Nucleus accumbens (tissue), 56 donors: ENCODE measurements at places on chromosomes 6 and 20.

GRCh38 chr6:40779409-40779808 lies 192.2 kb upstream of the LRFN2 start:
- no peak for DNase-seq

- DNase-seq: no peak
Measured at GRCh38 chr6:134932535-134933470, 17.1 kb downstream of the ALDH8A1 start.

DNA sequence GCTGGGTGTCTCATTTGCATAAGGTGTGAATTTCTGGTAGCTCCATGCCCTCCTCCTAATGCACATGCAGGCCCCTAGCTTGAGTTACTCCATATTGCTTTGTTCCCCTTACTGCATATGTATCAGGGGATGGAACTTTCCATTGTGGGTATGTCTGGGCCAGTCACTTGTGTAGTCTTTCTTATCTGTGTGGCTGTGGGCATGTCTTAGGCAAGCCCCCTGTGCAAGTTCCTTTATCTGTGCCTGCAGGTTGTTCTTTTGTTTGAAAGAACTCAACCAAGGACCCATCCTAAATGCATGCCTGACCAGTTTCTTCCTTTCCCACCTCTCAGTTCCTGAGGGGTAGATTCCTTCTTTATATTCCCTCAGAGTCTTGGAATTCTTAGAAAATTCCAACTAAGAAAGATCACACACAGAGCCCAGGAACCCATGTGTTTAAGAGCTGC lies 23.6 kb downstream of the MBOAT1 start:
- no peak for DNase-seq

DNA sequence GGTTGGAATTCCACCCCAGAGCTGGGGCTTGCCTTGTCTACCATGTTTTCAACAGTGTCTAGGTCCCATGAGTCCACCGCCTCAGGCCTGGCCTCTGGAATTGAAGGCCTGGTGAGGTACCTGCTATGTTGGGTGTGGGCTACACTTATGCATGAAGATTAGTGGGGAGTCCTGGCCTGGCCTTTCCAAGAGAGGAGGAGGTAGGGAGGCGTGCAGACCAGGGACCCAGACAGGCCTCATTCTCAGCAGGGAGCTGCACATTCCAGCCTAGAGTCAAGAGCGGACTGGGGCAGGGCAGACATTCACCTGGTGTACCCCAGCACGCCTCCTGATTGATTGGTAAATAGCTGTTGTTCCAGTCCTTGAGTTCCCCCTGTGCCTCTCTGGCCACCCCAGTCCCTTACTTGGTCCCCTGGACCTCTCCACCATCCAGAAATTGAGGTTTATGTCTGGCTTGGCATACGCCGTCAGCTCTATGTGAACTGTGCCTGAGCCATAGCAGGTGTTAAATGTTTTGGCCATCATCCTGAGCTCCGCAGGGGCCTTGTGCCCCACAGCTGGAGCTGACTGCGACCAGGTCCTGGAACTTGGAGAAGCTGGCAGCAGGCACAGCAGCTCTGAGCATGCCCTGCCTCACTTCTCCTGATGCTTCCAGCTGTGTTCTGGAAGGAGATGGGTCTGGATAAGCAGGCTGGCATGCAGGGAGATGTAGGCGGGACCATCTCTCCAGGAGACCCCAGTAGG lies 8.2 kb upstream of the VEGFA start:
- no peak for DNase-seq

DNA sequence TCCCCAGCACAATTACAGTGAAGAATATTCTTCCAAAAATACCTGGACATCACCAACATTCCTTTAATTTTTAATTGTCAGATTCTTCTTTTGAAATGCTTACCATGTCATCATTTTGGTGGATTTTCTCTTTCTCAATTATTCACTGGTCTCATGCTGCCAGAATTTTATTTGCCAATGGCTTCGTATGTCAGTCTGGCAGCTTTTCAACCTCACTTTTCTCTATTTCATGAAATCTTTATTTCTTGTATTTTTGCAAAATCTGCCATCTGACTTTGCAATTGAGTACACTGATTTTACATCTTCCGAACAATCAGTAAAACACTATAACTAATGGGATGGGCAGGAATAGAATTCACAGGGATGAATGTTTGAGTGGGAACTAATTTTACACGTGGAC lies 84.1 kb downstream of the BTBD9 start:
- DNase-seq: no peak

GRCh38 chr6:162068340-162068739 lies 659.2 kb downstream of the PRKN start:
- no peak for DNase-seq

DNA sequence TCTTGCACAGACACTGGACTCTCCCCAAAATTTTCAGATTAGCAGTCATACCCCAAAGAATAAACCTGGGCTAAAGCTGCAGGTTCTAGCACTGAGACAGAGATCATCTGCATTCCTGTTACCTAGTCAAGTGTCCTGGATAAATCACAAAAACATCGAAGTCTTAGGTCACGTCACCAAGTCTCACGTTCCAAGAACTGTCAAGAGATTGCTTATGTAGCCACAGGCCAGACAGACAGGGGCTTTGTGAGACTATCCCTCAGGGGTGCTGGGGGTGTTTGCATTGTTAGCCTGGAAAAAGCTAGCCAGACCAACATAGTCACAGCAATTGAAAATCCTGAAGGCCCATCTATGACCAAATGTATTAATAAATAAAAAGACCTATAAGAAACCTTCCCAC lies 243.1 kb upstream of the PREP start:
- DNase-seq: no peak

- DNase-seq: peak; percentile 44
Measured at GRCh38 chr20:44747166-44748004, 1.7 kb downstream of the KCNK15 start.

- DNase-seq: no peak
Measured at GRCh38 chr6:106470316-106470715, 109.8 kb downstream of the CRYBG1 start.

DNA sequence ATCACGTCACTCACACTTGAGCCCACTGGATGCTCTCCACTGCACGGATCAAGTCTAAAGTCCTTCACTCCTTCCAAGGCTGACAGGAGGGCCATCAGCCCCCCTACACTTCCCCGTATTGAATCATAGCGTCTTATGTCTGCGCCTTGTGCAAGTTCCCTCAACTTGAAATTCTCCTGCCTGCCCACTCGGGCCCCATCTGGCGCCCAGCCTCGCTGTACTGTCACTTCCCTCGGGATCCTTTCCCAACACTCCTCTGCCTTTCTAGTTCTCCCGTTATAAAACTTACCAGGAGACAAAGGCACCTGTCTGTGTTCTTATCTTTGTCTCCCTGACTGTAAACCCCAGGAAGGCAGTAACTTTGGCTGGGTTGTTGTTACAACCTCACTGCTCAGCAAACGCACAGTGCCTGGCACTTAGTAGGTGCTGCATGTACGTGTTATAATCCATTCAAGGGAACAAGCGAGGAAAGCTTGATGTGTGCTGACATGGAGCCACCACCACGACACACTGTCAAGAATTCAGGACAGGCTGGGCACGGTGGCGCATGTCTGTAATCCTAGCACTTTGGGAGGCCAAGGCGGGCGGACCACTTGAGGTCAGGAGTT lies 33.8 kb upstream of the ZFAND3 start:
- DNase-seq: no peak

DNA sequence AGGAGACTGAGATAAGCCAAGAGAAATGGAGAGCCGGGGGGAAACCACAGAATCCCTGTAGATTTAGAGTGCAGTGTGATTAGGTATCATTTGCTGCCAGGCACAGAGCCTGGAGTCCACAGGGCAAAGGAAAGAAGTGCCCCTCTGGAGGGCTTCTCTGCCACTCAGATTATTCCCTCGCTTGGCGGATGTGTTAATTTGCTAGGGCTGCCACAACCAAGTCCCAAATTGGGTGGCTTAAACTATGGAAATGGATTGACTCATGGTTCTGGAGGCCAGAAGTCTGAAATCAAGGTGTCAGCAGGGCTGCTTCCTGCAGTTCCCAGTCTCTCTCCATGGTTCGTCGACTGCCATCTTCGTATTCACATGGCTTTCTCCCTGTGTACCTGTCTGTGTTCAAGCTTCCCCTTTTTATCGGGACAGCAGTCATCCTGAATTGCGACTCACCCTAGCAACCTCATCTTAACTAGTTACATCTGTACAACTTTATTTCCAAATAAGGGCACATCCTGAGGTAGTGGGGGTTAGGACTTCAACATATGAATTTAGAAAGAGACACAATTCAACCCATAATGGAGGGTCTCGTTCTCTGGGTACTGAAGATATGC lies 122.2 kb downstream of the ANKRD60 start:
- DNase-seq: no peak

DNA sequence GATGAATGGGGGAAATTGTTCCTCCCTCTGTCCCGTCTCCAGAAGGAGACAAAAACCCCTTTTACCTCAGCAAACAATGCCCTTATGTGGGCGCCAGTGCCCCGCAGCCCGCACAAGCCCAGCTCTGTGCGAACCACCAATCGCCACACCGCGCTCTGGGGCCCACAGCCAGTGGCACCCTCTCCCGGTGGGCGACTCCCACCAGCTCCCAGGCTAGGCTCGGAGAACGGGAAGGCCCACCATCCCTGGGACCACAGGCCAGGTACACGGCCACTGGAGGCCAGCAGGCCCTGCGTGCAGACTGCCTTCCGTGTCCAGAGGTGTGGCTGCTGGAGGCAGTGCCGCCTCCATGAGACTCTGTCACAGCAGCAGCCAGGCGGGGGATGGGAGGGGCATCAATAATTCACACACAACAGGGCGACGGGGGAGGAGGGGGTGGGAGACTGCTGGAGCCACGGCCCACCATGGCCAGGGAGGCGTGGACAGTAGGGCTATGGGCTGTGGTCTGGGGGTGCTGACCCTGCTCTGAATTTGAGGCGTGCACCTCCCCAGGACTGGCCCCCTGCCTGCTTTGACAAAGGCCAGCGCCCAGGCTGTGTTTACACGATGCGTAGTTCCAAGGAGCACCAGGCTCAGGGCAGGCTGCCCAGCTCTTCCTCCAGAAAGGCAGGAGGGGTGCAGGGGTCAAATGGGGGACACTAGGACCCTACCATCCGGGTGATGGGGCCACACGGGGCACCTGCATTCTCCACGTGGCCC lies 105.7 kb downstream of the ASXL1 start:
- no peak for DNase-seq

GRCh38 chr6:91486200-91486599 lies 899.3 kb upstream of the MAP3K7 start:
- no peak for DNase-seq

GRCh38 chr6:142242269-142242668 lies 59.5 kb upstream of the ADGRG6 start:
- no peak for DNase-seq

- no peak for DNase-seq
Measured at GRCh38 chr6:81485395-81485794, 267.1 kb downstream of the TENT5A start.

DNA sequence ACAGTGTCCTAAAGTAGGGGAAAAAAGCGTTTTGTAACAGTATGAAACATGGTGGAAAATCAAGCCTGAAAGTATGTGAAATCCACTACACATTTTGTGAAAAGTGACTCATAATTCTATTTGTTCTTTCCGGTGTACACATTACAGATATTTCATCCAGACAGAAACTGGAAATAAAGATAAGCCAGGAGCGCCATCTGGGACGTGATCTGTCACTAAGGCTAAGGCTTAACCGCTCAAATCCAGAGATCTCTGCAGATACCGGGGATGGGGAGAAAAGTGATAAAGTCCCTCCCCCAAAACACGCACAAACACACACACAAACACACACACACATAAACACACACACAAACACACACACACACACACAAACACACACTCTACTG lies 26.6 kb upstream of the SRSF6 start:
- no peak for DNase-seq

DNA sequence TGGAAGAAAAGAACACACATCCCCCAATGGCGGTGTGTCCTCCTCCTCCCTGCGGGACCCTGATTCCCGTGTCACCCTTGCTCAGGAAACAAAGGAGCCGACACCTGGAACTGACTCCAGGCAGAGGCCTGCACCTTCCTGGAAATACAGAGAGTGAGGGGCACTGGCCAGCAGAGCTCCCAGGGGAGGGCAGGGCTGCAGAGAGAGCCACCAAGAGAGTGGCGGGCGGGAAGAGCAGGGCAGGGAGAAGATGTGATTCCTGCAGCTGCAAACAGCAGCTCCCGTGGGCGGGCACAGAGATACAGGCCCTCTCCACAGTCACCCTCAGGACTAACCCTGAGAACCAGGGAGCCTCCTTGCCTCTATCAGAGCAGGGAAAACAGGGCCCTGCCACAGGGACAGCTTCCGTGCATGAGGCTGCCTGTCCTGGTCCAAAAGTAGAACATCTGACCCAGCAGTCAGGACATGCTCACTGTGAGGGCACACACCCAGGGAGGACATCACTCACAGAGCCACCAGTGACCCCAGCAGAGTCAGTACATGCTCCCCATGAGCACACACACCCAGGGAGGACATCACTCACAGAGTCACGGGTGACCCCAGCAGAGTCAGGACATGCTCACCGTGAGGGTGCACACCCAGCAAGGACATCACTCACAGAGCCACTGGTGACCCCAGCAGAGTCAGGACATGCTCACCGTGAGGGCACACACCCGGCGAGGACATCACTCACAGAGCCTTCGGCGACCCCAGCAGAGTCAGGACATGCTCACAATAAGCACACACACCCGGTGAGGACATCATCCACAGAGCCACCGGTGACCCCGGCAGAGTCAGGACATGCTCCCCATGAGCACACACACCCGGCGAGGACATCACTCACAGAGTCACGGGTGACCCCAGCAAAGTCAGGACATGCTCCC lies 193.1 kb downstream of the DLL1 start:
- no peak for DNase-seq

- no peak for DNase-seq
Measured at GRCh38 chr20:37939701-37940560, 37.0 kb downstream of the VSTM2L start.

- no peak for DNase-seq
Measured at GRCh38 chr20:50734730-50735679, 3.6 kb downstream of the PARD6B start.

- no peak for DNase-seq
Measured at GRCh38 chr6:134177753-134178160, 125.3 kb upstream of the SLC2A12 start.

GRCh38 chr20:24379484-24379927 lies 89.9 kb upstream of the SYNDIG1 start:
- peak; percentile 19 for DNase-seq

GRCh38 chr6:45386501-45386900 lies 8.8 kb upstream of the SUPT3H start:
- no peak for DNase-seq

- no peak for DNase-seq
Measured at GRCh38 chr6:166750108-166750793, 123.2 kb upstream of the RPS6KA2 start.
